ENCODE measurements at places on chromosomes 13 and 19. TPM values are rescaled to one million over a fixed set of nuclear protein-coding genes. Genes with fewer than 3 reads are reported as not detected.

AMH gene
- total RNA-seq: 2.2 TPM

KANK2 gene
- total RNA-seq: 3.4 TPM

GPX4 gene
- 107 TPM for total RNA-seq

SMIM44 gene
- not detected for total RNA-seq

OR7C1 gene
- total RNA-seq: not detected

MIR17HG gene
- total RNA-seq: 39.8 TPM
